T-cell (primary cell): ENCODE measurements at places on chromosomes 3 and 15. TPM values are rescaled to one million over a fixed set of nuclear protein-coding genes. Genes with fewer than 3 reads are reported as not detected.

GRCh38 chr3:114857299-114857701 lies 289.8 kb downstream of the ZBTB20 start:
- no peak overlapping the region for H3K27ac ChIP-seq
- no peak overlapping the region for H3K4me3 ChIP-seq
- no peak for DNase-seq
- no peaks in the 10 kb centered on the region for H3K36me3 ChIP-seq

SLC2A2 gene
- total RNA-seq = not detected

C2CD4A gene
- total RNA-seq = not detected

- DNase-seq = no peak
- H3K4me3 ChIP-seq = no peak overlapping the region
- H3K27ac ChIP-seq = no peak overlapping the region
- H3K4me1 ChIP-seq = peaks cover 12% of the 10 kb centered on the region
- no peaks in the 10 kb centered on the region for H3K36me3 ChIP-seq
- H3K27me3 ChIP-seq = no peaks in the 10 kb centered on the region
Measured at GRCh38 chr15:73601451-73602445, 31.4 kb downstream of the NPTN start.

DNA sequence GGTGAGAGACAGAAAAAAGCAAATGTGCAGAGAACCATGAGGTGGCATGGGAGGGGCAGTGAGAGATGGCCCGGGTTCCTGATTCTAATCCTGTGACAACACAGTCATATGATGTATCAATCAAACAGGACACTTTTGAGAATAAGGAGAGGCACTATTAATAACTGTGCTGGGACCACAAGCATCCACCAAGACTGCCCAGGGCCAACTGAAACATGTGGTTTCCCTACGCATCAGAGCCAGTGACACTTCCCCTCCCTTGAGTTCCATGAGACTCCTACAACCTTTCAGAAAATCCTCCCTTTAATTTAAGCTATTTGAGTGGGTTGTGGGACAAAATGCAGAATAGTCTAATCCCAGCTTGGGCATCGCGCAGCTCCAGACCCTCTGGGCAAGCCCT lies 17.4 kb downstream of the SH3BP5 start:
- no peak for DNase-seq
- no peaks in the 10 kb centered on the region for H3K36me3 ChIP-seq
- H3K27ac ChIP-seq = no peak overlapping the region
- no peak overlapping the region for H3K4me3 ChIP-seq
- no peaks in the 10 kb centered on the region for H3K27me3 ChIP-seq

GOLGB1 gene
- 39.2 TPM for total RNA-seq

DNA sequence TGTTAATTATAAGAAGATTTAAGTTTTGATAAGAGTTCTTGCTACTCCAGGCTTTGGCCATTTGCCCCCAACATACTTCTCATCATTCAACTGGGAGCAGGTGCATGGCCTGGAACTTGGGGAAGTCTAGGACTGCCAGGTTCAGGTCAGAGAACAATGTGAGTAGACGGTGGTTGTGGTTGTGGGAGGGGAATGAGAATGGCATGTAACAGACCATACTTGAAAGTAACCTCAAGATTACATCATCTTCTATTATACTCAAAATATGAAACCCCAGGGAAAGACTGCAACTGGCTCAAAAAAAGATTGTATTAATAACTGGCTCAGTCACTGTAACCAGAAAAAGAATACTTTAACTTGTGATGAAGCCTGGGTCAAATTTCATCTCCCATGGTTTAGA lies 364.9 kb upstream of the DPPA4 start:
- no peak for DNase-seq
- H3K27me3 ChIP-seq = no peaks in the 10 kb centered on the region
- no peak overlapping the region for H3K4me3 ChIP-seq
- no peaks in the 10 kb centered on the region for H3K4me1 ChIP-seq

GRCh38 chr3:11381141-11381540 lies 108.9 kb downstream of the ATG7 start:
- DNase-seq = no peak
- H3K4me3 ChIP-seq = no peak overlapping the region
- no peaks in the 10 kb centered on the region for H3K4me1 ChIP-seq
- no peak overlapping the region for H3K27ac ChIP-seq
- H3K27me3 ChIP-seq = no peaks in the 10 kb centered on the region
- H3K36me3 ChIP-seq = peaks cover 13% of the 10 kb centered on the region

GRCh38 chr15:89556413-89557262 lies 18.6 kb upstream of the TICRR start:
- no peaks in the 10 kb centered on the region for H3K27me3 ChIP-seq
- no peak overlapping the region for H3K27ac ChIP-seq
- no peak for DNase-seq
- no peaks in the 10 kb centered on the region for H3K4me1 ChIP-seq
- H3K4me3 ChIP-seq = no peak overlapping the region

DUOX2 gene
- total RNA-seq = 0.16 TPM
